ENCODE measurements at places on chromosomes 11 and 22.

- DNase-seq, result no peak
These were observed 17.9 kb upstream of the TPH1 start for GRCh38 chr11:18063862-18064434.

DNA sequence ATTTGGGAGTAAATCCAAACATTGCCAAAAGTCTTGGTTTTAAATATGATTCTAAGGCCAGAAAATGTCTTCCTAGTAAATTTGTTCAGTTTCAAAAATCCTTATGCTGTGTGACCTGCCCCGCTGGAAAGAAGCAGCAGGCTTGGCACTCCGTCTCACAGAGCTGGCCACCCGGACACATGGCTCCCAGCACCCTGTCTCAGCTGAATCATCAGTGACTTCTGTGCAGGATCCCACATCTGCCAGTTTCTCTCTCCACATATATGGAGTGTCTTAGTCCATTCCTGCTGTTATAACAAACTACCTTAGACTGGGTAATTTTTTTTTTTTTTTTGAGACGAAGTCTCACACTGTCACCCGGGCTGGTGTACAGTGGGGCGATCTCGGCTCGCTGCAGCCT, 356.7 kb downstream of the TBC1D22A start:
- no peak for DNase-seq

- DNase-seq, result no peak
These were observed 148.2 kb downstream of the CHST1 start for GRCh38 chr11:45517171-45517770.

- DNase-seq, result no peak
These were observed at the start of gene APOA5 for GRCh38 chr11:116791813-116792143. APOA5 (minus strand) TSS chr11:116791879; CDS start chr11:116791860, 19 bp downstream.
